ENCODE measurements at places on chromosomes 7 and 10. TPM values are rescaled to one million over a fixed set of nuclear protein-coding genes. Genes with fewer than 3 reads are reported as not detected.

- no peak for DNase-seq
Observed at GRCh38 chr10:58993480-58994221, 182.8 kb upstream of the PHYHIPL start.

DNA sequence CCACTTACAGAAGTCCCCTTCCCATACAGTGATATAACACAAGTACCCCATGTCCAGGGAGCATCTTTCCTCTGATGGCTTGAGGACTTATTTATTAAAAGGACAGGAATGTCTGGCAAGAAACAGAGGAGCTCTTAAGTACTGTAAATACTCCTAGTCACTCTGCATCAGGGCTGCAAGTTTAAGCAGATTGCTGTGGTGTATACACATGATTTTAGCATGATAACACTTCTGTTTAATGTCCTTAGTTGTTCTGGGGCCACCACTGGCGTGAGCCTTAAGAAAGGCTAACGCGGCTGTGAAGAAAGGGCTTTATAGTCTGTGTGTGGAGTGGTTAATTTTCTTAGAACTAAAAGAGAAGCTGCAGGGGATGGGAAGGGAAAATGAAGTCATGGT is 65.7 kb downstream of the GBF1 start:
- no peak for DNase-seq

DNA sequence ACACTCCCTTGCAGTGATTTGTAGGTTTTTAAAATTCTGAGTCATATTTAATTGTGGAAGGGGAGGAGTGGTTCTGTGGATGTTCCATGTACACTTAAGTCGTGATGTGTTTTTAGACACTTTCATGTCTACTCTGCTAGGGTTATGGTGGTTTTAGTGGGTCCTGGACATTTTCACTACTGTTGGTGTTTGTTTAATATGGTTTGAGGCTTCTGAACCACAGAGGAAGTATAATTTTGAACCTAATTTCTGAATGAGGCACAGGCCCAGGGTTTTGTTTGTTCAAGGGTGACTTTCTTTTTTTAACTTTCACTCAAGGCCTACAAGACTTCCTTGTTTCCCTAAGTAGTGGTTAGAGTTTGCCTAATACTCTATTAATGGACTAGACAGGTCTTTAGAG is 13.3 kb downstream of the SLC26A5 start:
- DNase-seq = no peak

GRCh38 chr10:84388148-84388547 is 59.8 kb downstream of the CCSER2 start:
- DNase-seq = no peak

DNA sequence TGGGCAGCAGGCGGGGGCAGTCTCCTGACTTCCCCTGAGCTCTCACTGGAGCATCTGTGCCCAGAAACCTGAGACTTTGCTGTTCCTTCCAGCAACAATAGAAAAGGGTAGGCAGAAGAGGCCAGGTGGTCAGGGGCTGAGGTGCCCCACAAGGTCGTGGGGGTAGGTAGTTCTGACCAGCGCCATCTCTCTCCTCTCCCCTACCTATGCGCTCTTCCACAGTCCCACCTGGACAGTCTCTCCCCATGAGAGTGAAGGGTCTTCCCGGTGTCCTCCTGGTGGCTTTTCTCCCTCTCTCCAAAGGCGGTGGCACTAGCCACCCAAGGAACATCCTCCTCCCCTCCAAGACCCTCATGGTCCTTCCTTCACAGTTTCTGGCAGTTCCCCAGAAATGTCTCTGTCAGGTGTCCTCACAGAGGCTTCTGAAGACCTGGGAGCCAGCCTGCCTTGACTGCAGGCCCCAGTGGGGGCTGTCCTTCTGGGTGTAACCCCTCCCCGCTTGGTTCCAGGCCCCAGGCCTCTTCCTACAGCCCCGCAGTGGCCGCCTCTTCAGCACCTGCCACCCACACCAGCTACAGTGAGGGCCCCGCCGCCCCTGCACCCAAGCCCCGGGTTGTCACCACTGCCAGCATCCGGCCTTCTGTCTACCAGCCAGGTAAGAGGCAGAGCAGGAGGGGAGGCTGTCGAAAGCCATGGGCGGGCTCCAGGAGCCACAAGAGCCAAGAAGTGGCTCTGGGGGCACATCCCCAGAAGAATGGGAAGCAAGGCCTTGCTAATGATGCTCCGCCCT is 41.3 kb downstream of the LDB3 start:
- no peak for DNase-seq

The SNX8 gene
- polyA plus RNA-seq = 36.4 TPM

The TMEM139 gene
- 67.7 TPM for polyA plus RNA-seq

The PDZD7 gene
- 2.3 TPM for polyA plus RNA-seq

The LRIT1 gene
- polyA plus RNA-seq = not detected

GRCh38 chr10:47176903-47177868 is 122.8 kb upstream of the GDF10 start:
- no peak for DNase-seq

The PLEKHS1 gene
- polyA plus RNA-seq = not detected

The PDLIM1 gene
- polyA plus RNA-seq = 69.7 TPM

- no peak for DNase-seq
Observed at GRCh38 chr7:83161186-83161585, 1.5 kb downstream of the PCLO start.

DNA sequence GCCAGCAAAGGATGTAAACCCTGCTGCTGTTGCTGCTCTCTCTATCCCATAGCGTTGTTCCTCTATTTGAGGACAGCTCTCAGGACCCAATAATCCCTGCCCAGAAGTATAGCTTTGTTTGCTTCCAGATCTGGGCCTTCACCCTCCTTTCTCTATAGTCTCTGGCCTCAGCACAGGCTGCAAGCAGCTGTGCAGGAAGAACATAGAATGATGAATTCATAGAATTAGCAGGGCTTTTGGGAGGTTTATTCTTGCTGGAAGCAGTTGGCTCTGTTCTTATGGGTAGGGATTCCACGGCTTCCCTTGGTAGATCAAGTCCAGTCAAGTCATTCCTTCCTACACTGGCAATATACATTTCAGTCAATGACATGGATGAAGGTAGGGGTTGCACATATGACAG is 354.7 kb downstream of the HPSE2 start:
- no peak for DNase-seq

DNA sequence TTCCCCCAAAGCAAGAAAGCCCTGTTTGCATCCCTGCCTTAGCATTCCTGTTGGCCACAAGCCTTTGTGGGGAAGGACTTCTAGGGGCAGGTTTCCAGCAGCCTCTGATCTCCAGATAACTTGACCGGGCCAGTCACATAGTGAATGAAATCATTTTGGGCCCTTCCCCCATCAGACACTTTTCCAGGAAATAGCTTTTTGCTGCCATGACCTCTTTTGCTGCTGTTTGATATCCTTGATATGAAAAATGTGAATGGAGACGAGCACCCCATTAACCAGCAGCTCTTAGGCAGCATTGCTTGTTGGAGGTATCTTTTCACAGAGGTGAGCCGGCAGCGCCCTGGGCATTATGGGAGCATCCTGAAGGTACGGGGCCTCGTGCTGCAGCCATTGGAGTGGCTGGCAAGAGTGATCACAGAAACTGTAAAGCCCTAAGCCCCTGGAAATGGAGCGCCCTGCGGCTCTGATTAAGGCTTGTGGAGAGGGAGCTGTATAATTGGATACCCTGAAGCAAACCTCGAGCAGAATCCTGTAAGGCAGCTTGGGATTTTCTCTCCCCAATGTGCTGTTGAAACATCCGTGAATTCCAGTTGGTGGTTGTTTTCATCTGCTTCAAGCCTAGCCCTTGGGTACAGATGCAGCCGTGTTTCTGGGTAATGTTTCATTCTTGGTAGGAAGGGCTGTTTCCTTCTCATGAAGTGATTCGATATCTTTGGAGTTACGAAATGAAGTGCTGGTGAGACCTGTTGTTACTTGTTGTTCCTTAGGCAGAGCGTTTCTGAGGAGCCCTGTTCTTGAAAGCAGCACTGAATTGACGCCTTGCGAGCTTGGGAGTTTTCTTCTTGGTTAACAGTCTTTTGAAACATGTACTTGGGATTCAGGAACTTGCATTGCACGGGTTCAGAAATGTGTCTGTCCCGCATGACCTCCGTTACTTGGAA is 179.0 kb downstream of the PTEN start:
- DNase-seq = no peak

DNA sequence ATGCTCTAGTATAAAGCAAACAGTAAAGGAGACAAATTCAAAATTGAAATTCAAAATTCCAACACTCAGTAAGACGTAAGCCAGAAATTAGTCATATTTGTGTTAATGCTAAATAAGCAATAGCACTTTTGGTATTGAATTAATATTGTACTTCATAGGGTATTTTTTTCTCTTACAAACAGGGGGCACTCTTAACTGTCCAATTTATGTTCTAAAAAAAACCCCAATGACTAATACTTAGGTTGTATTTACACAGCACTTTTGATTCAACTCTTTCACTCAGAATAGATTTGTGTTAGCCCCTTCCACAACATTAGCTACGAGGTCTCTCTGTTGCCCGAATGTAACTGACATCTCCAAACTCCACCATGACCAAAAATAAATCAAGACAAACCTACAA is 284.9 kb upstream of the COBL start:
- no peak for DNase-seq

- DNase-seq = no peak
Observed at GRCh38 chr7:91311839-91312238, 47.6 kb downstream of the FZD1 start.

DNA sequence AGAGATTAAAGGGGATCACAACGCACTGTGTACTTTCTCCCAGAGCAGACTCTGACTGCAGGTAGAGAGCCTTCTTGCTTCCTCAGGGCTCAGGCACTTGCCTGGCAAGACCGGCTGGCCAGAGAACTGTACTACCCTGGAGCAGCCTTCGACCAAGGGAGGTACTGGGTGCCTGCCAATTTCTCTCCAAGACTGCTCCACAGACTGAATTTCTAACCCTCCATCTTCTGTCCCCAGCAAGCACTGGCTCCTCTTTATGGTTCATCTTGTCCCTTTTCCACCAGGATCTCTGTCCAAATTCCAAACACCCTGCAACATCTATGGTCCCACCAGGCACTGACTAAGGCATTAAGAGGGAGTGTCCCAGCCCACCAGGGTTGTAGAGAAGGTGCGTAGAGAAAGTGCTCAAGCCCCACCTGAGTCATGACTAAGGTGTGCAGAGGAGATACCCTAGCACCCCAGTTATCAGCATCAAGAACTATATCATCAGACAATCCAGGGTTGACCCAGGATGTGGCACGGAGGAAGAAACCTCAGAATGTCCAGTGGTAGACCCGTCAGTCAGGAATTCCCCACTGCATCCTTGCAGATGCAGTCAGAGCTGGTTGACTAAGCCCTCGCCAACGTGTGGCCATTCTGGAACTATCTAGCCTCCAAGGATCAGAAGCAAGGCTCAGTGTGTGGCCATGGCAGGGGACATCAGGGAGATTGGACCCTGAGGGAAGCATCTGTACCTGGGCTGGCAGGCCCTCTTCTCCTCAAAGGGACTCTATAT is 60.9 kb upstream of the CAMK2B start:
- no peak for DNase-seq

GRCh38 chr10:37865957-37866803 is 8.8 kb upstream of the ZNF248 start:
- DNase-seq = no peak
